ENCODE measurements at places on chromosomes 2 and 18.

DNA sequence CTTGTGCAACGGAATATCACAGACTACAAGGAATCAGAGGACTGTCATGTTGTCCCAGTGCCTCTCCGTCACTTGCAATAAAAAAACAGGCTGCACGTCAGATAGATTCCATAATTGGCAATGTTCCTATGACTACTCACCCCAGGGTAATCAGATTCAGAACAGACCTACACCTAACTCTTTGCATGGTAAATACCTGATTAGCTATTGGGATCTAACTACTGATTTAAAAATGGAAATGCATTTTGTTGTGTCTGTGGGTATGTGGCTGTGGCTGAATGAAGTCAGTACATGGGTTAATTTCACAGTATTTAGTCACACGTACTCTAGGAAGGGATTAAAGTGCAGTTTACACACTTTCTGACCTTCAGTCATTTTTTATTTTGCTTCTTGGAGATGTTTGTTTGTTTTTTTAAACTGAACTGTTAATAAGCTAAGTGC, 91.7 kb downstream of the SCN3A start:
- no peak for DNase-seq

DNA sequence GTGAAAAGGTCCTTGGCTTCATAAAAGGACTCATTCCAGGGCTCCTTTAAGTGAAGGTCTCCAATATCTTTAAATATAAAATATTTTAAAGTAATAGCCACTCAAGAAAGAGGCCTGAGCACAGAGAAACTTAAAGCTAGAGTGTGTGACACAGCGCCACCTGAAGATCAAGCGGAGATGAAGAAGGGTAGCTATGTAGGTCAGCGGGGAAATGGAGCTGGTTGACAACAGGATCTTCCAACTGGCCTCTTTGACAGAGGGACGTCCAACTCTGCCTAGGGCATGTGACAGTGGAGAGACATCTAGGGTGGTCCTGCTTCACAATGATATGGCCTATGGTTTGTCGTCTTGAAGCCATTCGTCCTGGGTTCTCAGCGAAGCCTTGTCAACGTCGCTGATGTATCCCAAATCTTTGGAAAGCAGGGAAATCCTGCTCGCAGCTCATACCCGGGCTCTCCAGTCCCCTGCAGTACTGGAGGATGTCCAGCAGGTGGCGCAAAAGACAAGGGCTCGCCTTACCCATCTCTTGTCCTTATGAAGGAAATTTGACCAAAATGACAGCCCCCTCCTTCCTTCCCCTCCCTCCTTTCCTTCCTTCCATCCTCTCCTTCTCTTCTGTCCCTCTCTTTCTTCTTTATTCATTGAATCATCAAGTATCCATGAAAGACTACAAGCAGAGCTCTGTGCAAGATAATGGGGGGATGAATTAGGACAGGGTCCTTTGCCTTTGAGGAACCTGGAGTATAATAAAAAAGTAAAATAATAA, 59.6 kb downstream of the LONRF2 start:
- peak; percentile 53 for DNase-seq

GRCh38 chr2:234496835-234497593, at the start of gene ARL4C:
TSS of gene ARL4C (minus strand) at chr2:234497081. CDS start at chr2:234496586, 495 bp downstream.
- DNase-seq = peak; percentile 81

GRCh38 chr2:188725746-188726360, 248.3 kb upstream of the COL3A1 start:
- DNase-seq = no peak

- no peak for DNase-seq
Measured at GRCh38 chr18:73597832-73598615, 549.6 kb downstream of the FBXO15 start.

GRCh38 chr2:158890296-158890905, 78.0 kb upstream of the TANC1 start:
- no peak for DNase-seq

- peak; percentile 46 for DNase-seq
Measured at GRCh38 chr2:202376460-202377206, 506 bp downstream of the BMPR2 start.

GRCh38 chr2:182245963-182246362, 180.9 kb downstream of the PDE1A start:
- no peak for DNase-seq

DNA sequence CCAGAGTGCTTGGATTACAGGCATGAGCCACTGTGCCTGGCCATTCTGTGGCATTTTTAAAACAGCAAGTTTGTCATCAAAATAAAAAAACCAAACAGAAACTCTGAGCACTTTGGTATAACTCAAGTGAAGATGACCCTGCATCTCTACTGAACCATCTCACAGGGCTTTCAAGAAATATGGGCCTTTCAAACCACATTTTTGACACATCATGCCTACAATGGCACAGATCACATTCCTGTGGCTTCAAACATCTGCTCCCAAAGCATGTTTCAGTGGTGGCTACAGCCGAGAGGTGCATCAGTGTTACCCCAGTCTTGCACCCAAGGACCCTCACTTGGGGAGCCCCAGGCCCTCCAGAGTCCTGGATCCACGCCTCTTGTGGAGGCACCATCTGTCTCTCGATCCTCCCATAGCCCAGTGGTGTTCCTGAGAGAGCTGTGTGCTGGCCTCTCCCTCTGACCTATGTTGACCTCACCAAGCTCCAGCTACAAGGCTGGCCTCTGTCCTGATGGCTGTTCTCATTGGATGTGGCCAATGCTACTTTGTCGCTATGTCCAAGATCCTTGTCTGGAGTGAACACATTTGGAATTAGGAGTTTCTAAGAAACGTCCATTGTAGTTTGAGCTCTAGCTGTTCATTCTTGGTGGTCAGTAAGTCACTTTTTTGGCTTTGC, 55.2 kb upstream of the RALBP1 start:
- no peak for DNase-seq

DNA sequence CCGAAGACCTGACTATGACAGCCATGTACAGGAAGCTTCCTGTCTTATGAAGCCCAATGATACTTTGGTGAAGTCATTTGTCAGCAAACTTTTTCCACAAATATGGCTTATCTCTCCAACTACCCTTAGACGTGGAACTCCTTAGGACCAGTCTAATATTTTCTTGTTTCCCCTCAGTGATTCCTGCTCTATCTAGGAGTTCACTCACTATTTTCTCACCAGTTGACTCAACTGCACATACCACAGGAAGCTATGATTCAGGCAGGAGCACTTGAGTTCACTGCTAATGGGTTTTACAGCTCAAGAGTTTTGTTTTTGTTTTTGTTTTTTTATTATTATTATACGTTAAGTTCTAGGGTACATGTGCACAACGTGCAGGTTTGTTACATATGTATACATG, 109.3 kb downstream of the ANTXR1 start:
- no peak for DNase-seq

DNA sequence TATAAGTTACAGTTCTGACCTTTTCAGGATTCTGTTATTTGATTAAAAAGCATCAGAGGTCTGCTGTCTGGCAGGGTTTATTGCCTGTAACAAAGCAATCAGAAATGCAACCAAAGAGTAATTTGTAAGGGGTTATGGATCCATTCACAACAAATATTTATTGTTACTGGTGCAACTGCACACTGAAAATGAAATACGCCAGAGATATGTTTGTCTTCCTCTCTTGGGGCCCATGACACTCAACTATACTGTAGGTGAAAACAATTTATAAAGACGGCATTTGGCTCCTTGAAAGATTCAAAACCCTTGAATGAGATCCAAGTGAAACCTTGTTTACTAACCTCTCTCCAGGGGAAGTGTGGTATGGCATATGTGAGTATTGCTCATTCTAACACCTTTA, 452.2 kb downstream of the MBD2 start:
- DNase-seq = no peak

DNA sequence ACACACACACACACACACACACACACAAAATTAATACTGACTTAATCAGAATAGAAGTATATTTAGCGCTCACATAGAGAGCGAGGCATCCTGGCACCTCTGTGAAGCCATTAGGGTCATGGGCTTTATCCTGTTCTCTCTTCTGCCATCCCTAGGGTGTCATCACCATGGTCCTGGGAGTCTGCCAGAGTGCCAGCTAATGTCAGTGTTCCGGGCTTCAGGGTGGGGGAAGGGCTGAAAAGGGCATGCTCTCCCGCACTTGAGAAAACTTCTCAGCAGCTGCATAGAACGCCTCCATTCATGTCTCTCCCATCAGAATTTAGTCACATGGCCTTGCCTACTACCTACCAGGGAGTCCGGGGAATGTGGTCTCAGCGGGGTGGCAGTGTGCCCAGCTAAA, 19.7 kb upstream of the DYNC2LI1 start:
- no peak for DNase-seq

DNA sequence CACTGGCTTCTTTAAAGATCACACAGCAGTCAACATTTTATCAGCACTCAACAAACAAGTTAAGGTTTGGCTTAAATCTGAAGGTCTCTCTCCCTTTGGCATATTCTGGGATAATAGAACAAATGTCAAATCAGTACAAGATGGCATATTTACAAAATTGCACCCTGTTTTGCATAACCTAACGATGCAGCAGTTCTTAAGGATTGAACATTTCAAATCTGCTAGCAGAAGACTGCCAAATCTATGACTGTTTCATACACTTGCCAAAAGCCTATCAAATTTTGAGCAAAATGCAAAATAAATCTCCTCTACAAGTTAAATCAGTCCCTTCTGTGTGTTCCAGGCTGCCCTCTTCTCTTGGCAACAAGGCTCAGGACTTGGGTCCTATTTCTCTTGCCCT, 73.6 kb downstream of the DPP4 start:
- no peak for DNase-seq

DNA sequence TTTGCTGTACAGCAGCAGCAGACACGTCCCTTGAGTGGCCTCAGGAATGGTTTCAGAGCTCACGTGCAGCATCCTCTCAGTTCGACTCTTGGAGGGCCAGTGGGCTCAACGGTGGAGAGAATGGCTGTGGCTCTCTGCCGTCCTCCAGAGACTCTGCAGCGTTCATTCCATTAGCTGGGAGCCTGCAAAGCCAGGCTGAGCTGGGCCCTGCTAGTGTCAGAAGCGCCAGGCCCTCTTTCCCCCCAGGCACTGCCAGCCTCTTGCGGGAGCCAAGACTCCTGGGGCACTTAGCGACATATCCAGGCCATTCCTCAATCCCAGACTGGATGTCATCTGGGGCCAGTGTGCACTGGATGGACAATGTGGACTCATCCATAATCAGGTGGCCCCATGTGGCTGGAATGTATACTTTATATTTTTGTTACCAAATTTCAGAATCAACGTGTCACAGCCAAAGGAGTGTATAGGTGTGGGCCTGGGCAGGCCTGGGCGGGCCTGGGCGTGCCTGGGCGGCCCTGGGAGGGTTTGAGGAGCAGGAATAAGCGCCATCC, 125.1 kb upstream of the EPAS1 start:
- no peak for DNase-seq

GRCh38 chr2:226030788-226031646, 631.5 kb downstream of the NYAP2 start:
- DNase-seq = no peak

GRCh38 chr2:128425216-128425615, 106.5 kb upstream of the HS6ST1 start:
- no peak for DNase-seq

GRCh38 chr2:42558827-42559226, 9.6 kb upstream of the MTA3 start:
- no peak for DNase-seq

GRCh38 chr2:30038419-30038818, 108.4 kb upstream of the YPEL5 start:
- no peak for DNase-seq

DNA sequence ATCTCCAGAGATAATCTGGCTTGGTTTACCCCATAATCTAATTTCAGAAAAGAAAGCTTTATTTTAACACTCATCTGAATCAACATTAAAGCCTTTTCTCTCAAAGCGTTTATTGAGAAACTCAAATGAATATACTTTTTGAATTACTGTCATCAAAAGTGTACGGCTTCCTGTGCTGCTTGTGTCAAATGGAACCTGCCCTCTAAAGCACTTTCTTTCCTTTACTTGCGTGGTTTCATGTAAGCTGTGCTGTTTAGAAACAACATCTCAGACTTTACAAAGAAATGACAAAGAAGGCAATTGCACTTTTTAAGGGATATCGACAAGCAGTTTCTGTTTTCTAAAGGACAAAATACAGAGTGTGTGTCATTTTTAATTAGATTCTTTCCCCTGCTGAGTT, 35.1 kb downstream of the CYBRD1 start:
- no peak for DNase-seq

GRCh38 chr18:51012441-51012840, 17.6 kb upstream of the SMAD4 start:
- DNase-seq = no peak

DNA sequence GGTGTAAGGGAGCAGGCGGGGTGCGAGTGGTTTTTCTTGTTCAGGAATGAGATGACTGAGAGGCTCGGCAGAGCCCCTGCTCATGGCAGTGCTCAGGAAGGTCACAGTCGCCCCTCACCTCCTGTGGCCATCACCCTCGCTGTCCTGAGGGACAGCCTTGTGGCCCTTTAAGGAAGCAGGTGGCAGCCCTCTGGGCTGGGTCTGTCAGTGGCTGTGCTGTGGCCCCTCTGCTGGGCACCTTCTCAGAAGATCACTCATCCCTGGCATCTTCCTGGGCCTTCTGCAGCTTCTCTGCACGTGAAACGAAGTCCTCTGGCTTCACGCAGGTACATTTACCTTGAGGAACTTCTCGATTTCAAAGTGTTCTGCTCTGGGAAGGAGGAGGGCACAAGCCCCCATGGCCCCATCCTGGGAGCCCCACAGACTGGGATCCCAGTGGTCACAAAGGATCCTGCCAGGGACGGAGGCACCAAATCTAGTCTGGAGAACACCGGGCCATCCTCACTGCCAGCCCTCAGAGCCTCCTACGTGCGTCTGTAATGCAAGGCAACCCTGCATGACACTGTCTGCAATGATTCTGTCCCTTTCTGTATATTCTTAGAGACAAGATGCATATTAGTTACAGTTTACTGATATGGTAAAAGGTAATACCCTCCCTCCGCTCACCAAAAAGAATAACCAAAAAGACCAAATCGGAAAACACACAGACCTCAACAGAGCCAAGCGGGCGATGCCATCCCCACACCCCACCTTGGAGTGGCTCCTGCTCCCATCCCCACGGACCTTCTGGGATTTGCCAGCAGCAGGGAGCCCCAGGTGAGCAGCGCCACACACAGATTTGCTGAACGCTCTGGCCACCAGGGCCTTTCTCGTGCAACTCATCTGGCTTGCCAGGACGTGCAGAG, 25.9 kb upstream of the FAHD2A start:
- no peak for DNase-seq

GRCh38 chr2:210169516-210170195, 1.6 kb downstream of the KANSL1L start:
- no peak for DNase-seq

DNA sequence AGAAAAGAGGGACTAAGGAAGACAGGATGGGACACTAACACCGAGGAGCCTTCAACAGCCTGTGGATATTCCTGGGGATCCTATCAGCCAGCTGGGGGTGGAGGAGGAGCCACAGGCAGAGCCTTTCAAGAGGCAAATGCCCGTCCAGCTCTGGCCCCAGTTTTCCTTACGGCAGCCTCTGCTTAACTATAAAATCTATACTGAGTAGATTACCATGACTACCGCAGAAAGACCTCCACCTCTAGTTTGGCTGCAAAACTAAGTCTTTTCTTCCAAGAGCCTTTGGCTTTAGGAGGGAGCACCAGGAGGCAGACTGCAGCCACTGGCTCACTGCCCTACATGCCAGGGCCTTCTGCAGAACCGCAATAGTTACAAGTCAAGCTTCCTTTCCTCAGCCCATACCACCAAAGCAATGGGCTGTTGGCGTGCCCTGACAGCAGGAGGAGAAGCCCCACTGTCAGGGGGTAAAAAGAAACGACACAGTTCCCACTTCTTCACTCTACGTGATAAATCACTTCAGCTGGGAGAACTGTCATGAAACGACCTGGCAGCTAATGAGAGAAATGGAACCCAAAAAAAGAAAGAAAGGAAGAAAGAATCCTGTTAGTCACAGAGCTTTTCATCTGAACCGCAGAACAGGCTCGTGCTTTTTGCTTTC, 25.1 kb upstream of the CREB1 start:
- no peak for DNase-seq

GRCh38 chr2:3450385-3451010, 68.8 kb downstream of the ADI1 start:
- no peak for DNase-seq
